GM23248 (cell line): ENCODE measurements at places on chromosomes 16 and 17. TPM values are rescaled to one million over a fixed set of nuclear protein-coding genes. Genes with fewer than 3 reads are reported as not detected.

DNA sequence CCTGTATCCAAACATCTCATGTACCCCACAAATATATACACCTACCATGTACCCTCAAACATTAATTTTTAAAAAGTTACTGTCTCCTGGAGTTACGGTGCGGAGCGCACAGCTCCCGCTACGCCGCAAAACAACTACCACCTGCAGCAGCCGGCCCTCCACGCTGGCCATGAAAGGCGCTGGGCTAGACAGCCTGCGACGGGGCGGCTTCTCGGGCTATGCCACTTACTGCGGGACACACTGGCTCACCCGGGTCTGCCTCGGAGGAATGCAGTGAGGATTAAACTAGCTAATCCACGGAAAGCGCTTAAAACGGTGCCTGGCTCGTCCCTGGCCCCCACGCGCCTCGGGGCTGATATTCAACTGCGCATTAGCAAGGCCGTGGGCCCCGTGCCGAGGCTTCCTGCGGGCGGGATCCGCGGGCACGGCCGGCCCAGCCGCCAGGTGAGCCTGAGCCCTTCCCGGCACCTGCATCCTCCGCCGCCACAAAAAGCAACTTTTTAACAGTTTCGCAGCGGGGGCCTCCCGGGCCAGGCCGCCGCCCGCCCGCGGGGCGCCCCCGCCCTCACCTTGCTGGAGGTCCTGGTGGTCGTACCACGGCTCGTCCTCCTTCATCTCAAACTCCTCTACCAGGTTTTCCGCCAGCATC lies 633 bp downstream of the CDR2 start:
- peak; percentile 79 for DNase-seq

GRCh38 chr16:27853651-27854050 lies 209.9 kb downstream of the GSG1L start:
- DNase-seq, result no peak

DNA sequence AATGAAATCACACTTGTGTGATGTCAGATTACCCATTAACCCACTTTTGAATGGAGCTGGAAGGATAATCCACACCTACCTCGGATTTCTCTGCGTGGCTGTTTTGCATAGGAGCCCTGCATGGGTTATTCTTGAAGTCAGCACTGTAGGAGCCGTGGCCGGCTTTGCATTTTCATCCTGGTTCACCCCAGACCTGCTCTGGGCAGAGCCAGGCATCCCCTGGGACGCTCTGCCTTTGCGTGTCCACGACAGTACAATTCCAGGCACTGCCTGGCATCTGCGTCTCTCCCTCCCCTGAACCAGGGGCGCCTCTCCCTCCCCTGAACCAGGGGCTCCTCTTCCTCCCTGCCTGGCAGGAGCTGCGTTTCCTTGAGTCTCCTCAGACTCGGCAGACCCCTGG lies 29.7 kb upstream of the ZNF750 start:
- DNase-seq, result no peak

DNA sequence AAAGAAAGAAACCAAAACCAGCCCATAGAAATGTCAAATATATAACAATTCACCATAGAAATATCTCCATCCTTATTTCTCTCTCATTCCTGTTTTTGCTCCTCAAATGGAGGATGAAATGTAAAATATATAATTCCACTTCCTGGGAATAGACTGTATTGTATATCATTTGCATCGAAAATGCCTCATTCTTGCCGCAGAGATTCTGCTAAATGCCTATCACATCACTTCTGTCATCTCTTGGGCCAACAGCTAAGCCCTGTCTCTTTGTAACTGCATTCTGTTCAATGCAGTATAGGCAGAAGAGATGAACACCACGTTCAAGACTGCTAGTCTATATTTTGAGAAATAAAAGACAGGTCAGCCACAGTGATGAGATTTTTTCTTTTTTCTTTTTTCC lies 956.3 kb upstream of the SOX9 start:
- DNase-seq, result no peak

- DNase-seq, result no peak
Observed at GRCh38 chr17:9895923-9896322, 9.1 kb downstream of the RCVRN start.

GRCh38 chr16:48451323-48451722 lies 66.1 kb upstream of the SIAH1 start:
- DNase-seq, result no peak

GRCh38 chr17:79597996-79598895 lies 12.6 kb downstream of the RBFOX3 start:
- no peak for DNase-seq

GRCh38 chr17:55242476-55242875 lies 22.3 kb upstream of the HLF start:
- DNase-seq, result no peak

DNA sequence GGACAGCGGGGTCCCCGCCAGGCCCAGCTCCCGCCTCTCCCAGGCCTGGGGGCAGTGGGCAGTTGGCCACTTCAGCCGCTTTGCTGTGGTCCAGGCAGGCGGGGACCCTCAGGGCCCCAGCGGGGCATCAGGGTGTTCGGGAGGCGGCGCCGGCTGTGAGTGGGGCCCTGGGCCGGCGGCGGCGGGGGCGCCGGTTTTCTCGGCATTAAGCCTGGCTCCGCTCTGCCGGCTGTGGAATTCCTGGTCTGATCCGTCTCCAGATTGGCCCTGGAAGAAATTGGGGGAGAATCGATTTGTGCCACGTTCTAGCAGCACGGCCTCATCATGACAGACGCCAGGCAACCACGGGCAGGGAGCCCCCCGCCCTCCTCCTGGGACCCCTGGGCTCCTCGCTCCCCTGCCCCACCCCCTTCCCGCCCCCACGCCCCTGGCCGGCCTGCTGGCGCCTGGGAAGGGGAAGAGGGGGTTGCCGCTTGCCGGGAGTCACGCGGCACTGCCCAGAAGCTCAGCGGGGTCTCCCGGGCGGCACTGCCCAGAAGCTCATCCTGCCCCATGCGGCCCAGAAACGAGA lies 28.6 kb upstream of the SSTR5 start:
- DNase-seq, result peak; percentile 38

- DNase-seq, result no peak
Observed at GRCh38 chr16:84791088-84791487, 28.7 kb upstream of the CRISPLD2 start.

DNA sequence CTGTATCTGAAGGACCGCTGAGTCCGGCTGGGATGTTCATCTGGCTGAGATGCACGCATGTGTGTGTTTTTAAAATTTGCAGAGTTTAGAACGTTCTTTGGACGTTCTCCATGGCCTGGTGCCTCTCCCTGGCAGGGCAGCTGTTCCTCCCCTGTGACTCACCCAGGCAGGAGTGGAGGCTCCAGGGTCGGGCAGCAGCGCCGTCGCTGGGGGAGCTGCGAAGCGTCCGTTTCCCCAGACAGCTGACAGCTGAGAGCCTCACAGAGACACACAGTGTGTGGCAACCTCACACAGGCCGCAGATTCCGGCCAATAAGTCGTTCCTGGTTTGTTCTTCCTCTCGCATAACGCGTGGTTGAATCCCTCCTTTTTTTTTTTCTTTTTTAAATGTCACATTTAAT lies 80.6 kb downstream of the OR1D5 start:
- peak; percentile 96 for DNase-seq

DNA sequence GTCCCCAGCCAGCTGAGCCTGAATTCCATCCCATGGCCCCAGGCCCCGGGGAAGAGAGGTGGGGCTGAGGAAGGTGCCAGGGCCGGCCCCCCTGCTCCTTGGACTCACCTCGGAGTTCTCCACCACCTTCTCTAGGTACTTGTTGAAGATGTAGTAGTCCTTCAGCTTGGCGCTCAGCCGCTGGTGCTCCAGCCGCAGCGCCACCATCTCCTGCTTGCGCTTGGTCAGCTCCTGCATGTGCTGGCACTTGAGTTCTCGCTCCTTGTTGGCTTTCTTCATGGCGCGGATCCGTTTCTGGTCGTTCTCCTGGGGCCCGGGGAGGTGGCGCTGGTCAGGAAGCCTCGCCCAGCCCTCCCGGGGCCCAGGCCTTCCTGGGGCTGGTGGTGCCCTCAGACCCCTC lies 3.3 kb downstream of the CCDC42 start:
- no peak for DNase-seq

DNA sequence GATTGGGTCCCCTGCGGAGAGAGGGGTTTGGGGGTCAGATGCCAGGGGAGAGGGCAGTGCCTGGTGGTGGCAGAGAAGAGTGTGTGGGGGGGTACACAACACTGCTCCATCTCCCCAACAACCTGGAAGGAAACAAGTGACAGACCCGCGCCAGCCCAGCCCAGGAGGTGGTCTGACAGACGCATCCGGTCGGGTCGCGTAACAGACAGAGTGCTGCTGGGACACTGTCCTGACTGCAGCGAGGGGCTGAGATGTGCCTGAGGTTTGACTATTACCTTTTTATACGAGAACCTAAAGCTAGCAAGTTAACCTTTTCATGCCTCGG lies 16.2 kb downstream of the UNC13D start:
- DNase-seq, result no peak

The PLK1 gene
- polyA plus RNA-seq, result 32.7 and 34.6 TPM in 2 replicates

The RND2 gene
- polyA plus RNA-seq, result 0.18 and 0.30 TPM in 2 replicates

The CRYBA1 gene
- not detected in 2 replicates for polyA plus RNA-seq

The MYH13 gene
- 0.03 TPM in 1 of 2 replicates, not detected in the other for polyA plus RNA-seq

The TM4SF5 gene
- polyA plus RNA-seq, result not detected in 2 replicates

The LDHD gene
- 0.81 and 1.1 TPM in 2 replicates for polyA plus RNA-seq

The MMP28 gene
- 0.25 TPM in 1 of 2 replicates, not detected in the other for polyA plus RNA-seq

The CTRB2 gene
- polyA plus RNA-seq, result not detected in 2 replicates
